Omental fat pad (tissue), 4 donors: ENCODE measurements at places on chromosomes 5 and 9.

GRCh38 chr5:88486431-88486830 is 217.8 kb upstream of the TMEM161B start:
- no peak for DNase-seq

GRCh38 chr9:111743275-111743674 is 51.5 kb downstream of the SHOC1 start:
- no peak for DNase-seq

- DNase-seq, result no peak
These were observed 28.7 kb downstream of the COL27A1 start for GRCh38 chr9:114184071-114184470.

DNA sequence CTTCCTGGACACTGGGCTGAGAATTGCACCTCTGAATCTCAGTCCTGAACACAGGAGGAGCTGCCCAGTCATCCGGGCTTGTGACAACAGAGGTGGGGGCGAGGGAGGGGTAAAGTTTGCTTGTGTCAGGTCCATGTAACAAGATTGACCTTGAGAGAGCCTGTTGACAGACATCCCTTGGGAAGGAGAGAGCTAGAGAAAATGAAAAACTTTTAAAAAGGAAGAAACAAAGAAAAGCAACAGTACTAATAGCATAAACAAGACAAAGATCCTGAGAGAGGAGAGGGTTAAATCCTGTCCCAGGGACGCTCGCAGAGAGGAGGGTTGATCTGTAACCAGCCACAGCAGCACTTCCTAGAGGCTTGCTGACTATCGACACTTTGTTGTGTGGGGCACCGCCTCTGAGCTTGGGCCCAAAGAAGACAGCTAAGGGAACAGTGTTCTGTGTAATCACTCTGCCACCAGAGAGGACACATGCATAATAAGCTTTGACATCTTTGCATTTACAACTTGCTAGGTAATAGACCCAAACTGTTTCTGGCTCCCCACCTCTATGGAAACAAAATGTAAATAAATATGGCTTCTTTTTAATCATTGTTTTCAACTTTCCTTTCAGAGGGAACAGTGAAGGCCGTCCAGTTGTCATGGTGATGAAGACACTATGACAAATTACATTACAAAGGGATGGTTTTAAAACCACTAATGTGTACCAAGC is 363.7 kb downstream of the CSNK1G3 start:
- no peak for DNase-seq

DNA sequence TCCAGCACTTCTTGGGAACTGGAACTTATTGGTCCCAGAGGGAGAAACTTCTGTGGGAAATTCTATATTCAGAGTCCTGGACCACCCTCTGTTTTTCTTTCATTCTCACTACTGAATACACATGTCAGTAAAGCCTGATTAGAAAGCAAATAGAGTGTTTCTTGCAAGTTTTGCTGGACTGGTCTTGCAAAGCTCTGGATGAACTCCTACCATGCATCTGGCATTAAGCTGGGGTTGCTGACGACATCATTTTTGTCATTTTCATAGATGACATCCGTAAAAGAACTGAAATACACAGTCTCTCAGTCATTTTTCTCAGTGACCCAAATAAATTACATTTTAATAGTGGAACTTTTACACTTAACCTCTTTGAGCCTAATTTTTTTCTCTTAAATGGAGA is 283.2 kb downstream of the DMAC1 start:
- no peak for DNase-seq

GRCh38 chr5:158303275-158303674 is 444.3 kb upstream of the CLINT1 start:
- DNase-seq, result no peak

DNA sequence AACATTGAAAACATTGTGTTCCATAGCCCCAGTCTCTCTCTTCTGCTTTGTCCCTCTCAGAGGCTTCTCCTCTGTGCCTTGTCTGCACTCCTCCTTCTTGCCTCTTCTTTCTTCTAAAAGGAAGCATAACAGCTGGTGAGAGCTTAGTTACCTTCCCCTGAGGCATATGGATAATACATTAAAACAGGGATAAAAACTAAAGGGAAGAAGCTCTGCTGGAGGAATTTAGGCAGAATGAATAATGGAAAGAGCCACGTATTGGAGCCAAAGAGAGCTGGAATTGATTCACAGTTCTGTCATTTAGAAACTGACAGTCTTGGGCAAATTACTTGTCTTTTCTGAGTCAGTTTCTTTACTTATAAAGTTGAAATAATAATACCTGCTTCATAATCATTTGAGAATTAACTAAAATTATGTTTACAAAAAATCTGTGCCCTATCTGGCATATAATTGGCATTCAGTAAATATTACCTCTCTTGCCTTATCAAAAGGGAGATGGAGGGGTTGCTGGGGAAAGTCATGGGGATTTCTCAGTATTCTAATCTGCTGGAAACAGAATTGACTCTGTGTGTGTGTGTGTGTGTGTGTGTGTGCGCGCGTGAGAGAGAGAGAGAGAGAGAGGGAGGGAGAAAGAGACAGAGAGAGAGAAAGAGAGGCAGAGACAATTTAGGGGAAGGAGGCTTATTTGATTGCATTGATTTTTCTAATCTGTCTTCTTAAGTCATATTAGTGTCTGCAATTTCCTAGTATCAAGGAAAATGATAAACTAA is 20.2 kb downstream of the ZNF474 start:
- DNase-seq, result no peak

DNA sequence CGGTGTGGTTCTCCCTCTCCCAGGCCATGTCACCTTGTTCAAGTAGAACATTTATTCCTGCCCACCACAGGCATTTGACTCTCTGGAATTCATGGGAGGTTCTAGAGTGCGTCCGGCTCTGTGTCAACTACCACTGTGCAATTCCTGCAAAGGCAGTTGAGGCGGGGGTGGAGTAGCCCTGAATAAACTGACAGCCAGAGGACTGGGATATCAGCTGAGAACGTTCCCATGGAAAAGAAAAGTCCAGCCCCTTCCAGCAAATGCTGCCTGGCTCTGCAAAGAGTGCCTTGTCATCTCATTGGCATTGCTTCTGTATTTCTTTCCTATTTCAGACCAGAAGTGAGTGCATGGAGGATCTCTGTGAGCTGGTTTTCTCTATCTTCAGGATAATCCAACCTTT is 18.9 kb upstream of the MEGF9 start:
- no peak for DNase-seq

- DNase-seq, result no peak
These were observed 115.7 kb upstream of the S1PR3 start for GRCh38 chr9:88875400-88876120.

- no peak for DNase-seq
These were observed 243.9 kb downstream of the ICE1 start for GRCh38 chr5:5666369-5666768.

DNA sequence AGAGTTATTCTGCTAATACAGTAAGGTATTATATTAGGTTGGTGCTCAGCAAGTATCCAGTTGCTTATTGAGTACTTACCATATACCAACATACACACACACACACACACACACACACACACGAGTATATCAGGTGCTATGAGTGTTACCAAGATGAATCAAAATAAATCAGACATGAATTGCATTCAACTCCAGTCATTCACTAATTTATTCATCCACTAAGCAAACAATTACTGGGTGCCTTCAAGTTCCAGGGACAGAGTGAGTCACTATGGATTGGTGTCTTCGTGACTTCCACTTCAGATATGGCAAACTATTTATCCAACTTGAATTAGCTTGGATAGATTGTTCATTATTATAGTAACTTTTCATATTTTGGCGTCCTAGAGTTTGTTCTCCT is 140.7 kb upstream of the SLC44A1 start:
- no peak for DNase-seq

GRCh38 chr5:15904899-15905830 is 274.4 kb downstream of the MARCHF11 start:
- DNase-seq, result no peak

GRCh38 chr9:98501819-98502218 is 206.9 kb downstream of the GABBR2 start:
- no peak for DNase-seq
